Effector CD8-positive, alpha-beta T cell (primary cell): ENCODE measurements at places on chromosomes 3 and 15.

GRCh38 chr15:52254391-52254790 lies 41.2 kb downstream of the MYO5C start:
- DNase-seq, result no peak

GRCh38 chr15:83066034-83066733 lies 868 bp downstream of the BTBD1 start:
- no peak for DNase-seq

GRCh38 chr3:40341671-40342070 lies 32.2 kb downstream of the EIF1B start:
- DNase-seq, result no peak

GRCh38 chr3:44915702-44916438 lies 41.5 kb downstream of the TGM4 start:
- no peak for DNase-seq

- DNase-seq, result no peak
Measured at GRCh38 chr3:144692488-144692887, 720.9 kb downstream of the DIPK2A start.

GRCh38 chr3:40885430-40885829 lies 313.9 kb upstream of the CTNNB1 start:
- no peak for DNase-seq

- no peak for DNase-seq
Measured at GRCh38 chr15:77140220-77140619, 69.3 kb upstream of the TSPAN3 start.

GRCh38 chr3:10106919-10107318 lies 1.1 kb downstream of the FANCD2OS start:
- no peak for DNase-seq

GRCh38 chr3:185605566-185605965 lies 19.5 kb downstream of the SENP2 start:
- DNase-seq, result no peak
